Amygdala (tissue), 56 donors: ENCODE measurements at places on chromosomes 3 and 15.

DNA sequence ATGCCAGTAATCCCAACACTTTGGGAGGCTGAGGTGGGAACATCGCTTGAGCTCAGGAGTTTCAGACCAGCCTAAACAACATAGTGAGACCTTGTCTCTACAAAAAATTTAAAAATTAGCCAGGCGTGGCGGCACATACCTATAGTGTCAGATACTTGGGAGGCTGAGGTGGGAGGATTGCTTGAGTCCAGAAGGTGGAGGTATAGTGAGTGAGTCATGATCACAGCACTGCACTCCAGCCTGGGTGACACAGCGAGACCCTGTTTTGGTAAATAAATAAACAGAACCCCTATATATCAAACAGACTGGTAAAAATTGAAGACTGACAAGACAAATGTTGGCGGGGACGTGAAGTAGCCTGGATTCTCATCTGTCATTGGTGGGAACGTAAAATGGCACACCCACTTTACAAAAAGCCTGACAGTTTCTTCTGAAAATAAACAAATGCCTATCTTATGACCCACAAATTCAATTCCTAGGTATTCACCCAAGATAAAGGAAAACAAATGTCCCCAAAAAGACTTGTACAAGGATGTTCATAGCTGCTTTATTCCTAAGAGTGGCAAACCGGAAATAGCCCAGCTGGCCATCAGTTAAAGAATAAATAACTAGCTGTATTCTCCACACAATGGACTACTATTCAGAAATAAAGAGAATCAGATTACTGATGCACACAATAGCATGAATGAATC is 47.0 kb upstream of the GK5 start:
- no peak for DNase-seq

GRCh38 chr15:79798311-79798710 is 98.5 kb downstream of the MTHFS start:
- DNase-seq, result no peak

GRCh38 chr15:81047928-81048327 is 47.2 kb downstream of the TLNRD1 start:
- DNase-seq, result no peak

DNA sequence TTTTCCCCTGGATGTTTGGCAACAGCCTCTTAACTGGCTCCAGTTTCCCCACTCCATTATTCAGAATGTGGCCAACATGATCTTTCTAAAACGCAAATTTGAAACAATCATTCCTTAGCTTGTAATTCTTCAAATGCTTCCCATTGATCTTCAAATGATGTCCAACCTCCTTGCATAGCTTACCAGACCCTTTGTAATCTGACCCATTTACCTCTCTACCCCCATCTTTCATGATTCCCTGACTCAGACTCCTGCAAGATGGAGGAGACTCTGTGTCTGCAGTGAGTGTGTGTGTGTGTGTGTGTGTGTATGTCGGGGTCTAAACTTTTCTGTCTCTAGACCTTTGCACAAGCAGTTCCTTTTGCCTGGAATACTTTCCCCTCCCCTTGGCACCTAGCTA is 515.7 kb upstream of the PROK2 start:
- no peak for DNase-seq

- no peak for DNase-seq
These were observed 102.9 kb downstream of the TFDP2 start for GRCh38 chr3:142046320-142047020.

DNA sequence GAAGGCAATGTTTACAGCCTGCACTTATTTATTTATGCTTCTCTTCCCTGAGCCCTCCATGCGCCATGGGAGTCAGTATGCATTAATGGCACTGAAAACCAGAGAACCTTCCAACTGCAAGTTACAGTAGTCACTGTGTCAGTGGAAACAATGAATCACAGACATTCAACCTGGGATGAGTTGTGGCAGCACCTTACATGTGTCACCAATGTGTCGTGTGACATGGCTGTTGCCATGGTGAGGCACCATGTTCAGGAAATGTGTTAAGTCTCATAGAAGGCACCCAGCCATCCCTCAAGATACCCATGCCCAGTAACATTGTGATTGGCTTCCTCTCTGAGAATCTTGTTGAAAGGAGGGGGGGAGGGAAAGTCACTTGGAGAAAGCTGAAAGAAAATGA is 105.0 kb downstream of the FOXP1 start:
- DNase-seq, result no peak

GRCh38 chr15:61777689-61778088 is 282.6 kb downstream of the VPS13C start:
- DNase-seq, result no peak

GRCh38 chr3:186097317-186097662 is 11.6 kb downstream of the ETV5 start:
- no peak for DNase-seq

GRCh38 chr3:119257654-119258410 is 17.2 kb upstream of the B4GALT4 start:
- DNase-seq, result no peak

DNA sequence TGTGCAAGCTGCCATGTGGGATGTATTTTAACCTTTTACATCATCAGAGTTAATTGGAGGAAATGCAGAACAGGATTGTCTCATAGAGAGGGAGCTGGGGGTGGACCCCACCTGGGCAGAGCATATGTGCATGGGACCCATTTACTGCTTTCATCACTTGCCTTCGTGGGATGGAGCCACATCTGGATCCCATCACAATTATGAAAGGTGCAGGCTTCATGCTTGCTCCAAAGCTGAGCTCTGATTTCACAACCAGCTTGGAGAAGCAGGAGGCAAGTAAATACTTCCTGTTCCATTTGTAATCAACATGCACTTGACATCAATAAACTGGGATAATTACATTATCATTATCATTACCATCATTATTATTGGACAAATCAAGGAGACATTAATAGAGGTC is 161.9 kb downstream of the ALDH1A2 start:
- DNase-seq, result no peak

DNA sequence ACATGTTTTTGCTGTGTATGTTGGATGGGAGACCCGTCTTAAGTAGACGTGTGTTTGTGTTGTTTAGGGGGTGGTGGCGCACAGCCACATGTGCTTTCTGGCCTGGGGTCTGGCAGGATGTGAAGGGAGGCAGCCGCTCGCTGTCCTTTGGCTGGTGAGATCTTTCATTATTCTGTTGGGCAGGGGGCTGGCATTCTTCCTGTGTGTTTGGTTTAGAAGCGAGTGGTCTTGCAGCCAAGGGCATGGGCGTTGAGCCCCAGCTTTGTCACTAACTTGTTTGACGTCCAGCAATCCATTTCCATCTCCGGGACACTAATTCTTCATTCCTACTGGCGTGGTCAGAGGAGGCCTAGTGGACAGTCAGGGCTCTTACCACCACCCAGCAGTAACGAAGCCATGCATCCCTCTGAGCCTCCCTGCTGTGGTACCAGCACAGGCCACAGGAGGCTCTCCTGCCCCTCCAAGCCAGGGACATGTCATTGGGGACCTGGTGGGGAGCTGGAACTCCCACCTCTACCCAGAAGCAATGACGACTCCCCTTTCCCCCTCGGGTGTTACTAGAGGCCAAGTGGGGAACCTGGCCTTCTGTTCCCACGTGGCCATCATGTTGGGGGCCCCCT is 10.7 kb downstream of the THSD4 start:
- DNase-seq, result no peak

GRCh38 chr3:19543212-19543841 is 390.7 kb downstream of the EFHB start:
- DNase-seq, result no peak
